ENCODE measurements at places on chromosomes 2 and 18.

DNA sequence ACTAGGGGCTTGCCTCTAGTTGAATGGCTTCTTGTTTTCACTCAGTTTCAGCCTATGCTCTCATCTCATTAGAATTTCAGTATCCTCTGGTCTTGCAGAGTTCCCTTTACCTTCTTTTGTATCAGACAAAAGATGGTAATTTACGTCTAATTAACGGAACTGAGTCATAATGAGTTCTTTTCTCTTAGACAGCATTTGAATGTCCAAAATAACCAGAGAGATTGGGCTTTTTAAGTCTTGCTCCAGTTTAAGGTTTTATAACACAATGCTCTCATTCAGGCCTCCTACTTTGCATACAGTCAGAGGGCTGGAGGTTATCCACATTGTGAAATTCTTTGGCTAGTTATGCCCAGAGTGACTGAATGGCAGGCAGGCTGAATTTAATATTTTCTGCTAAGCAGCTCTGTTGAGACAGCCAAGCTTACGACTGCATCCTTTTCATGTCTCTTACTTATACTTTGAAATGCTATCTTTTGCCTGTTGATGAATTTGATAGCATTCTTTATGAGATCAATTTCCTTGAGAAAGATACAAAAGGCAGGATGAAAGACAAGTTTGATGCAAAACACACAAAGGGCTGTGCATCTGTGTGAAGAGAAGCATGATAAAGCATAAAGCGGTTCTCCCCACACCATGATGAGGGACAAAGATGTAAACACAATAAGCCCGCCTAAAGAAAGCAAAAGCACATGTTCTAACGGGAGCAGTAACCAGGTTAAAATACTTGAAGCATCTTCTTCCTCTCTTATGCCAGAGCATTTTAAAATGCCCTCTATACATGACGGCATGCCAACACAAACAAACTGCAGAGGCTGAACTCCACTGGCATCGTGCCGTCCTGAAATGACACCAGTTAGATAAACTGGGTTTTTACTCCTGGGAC, 90.0 kb downstream of the CDH2 start:
- DNase-seq: no peak

- no peak for DNase-seq
Measured at GRCh38 chr2:120230515-120231471, 7.6 kb upstream of the TMEM185B start.

GRCh38 chr2:191881982-191882816, 35.3 kb upstream of the CAVIN2 start:
- DNase-seq: no peak

GRCh38 chr18:55458456-55459203, 129.4 kb downstream of the TCF4 start:
- DNase-seq: peak; percentile 46

GRCh38 chr2:191846515-191847476, at the start of gene CAVIN2:
TSS of gene CAVIN2 (minus strand) at chr2:191847088. CDS start at chr2:191846925, 163 bp downstream.
- no peak for DNase-seq
